Smooth muscle cell of the coronary artery (primary cell): ENCODE measurements at places on chromosomes 3 and 15. TPM values are rescaled to one million over a fixed set of nuclear protein-coding genes. Genes with fewer than 3 reads are reported as not detected.

Gene SCAANT1
- total RNA-seq, result not detected in 2 replicates

Gene SYNPR
- total RNA-seq, result not detected in 2 replicates

Gene PLXNA1
- 44.6 and 100 TPM in 2 replicates for total RNA-seq

Gene EFCC1
- under 0.01 TPM in 1 of 2 replicates, not detected in the other for total RNA-seq

Gene CD80
- not detected in 2 replicates for total RNA-seq

Gene CDHR4
- 1.3 TPM in 1 of 2 replicates, not detected in the other for total RNA-seq

Gene CFAP100
- not detected in 2 replicates for total RNA-seq

Gene TARS3
- 8.5 and 9.9 TPM in 2 replicates for total RNA-seq
